Endodermal cell (in vitro differentiated cells): ENCODE measurements at places on chromosomes 1 and 21. TPM values are rescaled to one million over a fixed set of nuclear protein-coding genes. Genes with fewer than 3 reads are reported as not detected.
A peak's percentile ranks its signal among the peaks of the same experiment; 100 is the strongest.

DNA sequence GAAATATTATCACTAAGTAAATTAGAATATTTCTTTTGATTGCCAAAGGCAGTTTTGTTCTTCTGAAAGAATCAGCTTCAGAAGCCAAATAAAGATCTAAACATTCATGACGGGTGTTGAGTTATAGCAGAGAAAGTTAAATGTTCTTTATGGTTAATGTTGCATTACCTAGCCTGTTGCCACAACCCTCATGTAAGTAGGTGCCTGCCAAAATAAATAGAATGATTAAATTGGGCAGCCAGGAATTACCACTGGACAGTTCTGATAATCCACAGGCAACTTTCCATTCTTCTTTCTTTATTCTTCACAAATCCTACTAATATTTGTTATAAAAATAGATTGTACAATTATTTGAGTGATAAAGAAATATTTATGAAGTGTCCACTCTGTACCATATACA is 217.9 kb upstream of the NRIP1 start:
- no peaks in the 10 kb centered on the region for H3K27me3 ChIP-seq
- no peak for DNase-seq
- H3K27ac ChIP-seq, result no peak overlapping the region
- H3K4me3 ChIP-seq, result no peak overlapping the region

FCAMR gene
- total RNA-seq, result not detected in 3 replicates

DNA sequence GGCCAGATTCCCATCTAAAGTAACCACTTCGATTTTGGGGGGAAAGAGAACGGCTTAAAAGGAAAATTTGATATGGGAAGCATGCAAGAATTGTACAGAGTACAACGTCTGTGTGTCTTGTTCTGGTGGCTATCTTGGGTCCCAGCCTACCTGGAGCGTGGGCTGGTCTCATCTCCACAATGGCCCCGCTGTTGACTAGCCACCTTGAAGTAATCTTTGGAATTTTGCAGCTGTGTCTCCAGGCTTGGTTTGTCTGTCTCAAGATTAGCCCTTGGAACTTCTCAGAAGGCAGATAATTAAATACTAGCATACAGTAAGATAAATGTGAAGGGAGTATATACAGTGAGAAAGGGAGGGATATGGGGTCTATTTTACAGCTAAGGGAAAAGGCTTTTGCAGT is 1.3 kb upstream of the CC2D1B start:
- peaks cover 32% of the 10 kb centered on the region for H3K36me3 ChIP-seq
- DNase-seq, result no peak
- no peaks in the 10 kb centered on the region for H3K27me3 ChIP-seq
- peak overlapping the region; percentile 96 for H3K4me3 ChIP-seq
- H3K27ac ChIP-seq, result no peak overlapping the region

- no peak overlapping the region for H3K27ac ChIP-seq
- H3K27me3 ChIP-seq, result no peaks in the 10 kb centered on the region
- no peak for DNase-seq
- no peak overlapping the region for H3K4me3 ChIP-seq
- H3K4me1 ChIP-seq, result no peaks in the 10 kb centered on the region
These were observed 279.4 kb downstream of the PTGER3 start for GRCh38 chr1:70768216-70768615.

SPRR2E gene
- total RNA-seq, result not detected in 2 replicates

SOAT1 gene
- 22.4 to 49.3 TPM (median 41.9 TPM) in 3 replicates for total RNA-seq

GRCh38 chr1:83508485-83509151 is 490.3 kb downstream of the TTLL7 start:
- no peaks in the 10 kb centered on the region for H3K4me1 ChIP-seq
- H3K36me3 ChIP-seq, result no peaks in the 10 kb centered on the region
- H3K27me3 ChIP-seq, result no peaks in the 10 kb centered on the region
- H3K27ac ChIP-seq, result no peak overlapping the region
- no peak overlapping the region for H3K4me3 ChIP-seq

DNA sequence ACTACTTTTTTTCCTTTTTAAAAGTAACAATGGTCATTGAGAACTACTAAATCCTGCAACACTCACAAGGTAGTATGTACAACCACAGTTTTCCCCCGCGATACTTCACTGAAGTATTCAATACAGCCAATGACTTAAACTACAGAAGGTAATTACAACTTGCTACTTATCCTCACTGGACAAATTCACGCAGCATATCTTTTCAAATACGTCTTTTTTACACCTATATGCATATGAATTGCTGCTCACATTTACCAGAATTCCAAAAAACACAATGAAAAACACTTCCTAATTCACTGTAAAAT is 12.4 kb downstream of the NRIP1 start:
- DNase-seq, result no peak
- no peaks in the 10 kb centered on the region for H3K27me3 ChIP-seq
- no peaks in the 10 kb centered on the region for H3K36me3 ChIP-seq
- peaks cover 16% of the 10 kb centered on the region for H3K4me1 ChIP-seq
